AG09319 (cell line): ENCODE measurements at places on chromosomes 11 and 22.

DNA sequence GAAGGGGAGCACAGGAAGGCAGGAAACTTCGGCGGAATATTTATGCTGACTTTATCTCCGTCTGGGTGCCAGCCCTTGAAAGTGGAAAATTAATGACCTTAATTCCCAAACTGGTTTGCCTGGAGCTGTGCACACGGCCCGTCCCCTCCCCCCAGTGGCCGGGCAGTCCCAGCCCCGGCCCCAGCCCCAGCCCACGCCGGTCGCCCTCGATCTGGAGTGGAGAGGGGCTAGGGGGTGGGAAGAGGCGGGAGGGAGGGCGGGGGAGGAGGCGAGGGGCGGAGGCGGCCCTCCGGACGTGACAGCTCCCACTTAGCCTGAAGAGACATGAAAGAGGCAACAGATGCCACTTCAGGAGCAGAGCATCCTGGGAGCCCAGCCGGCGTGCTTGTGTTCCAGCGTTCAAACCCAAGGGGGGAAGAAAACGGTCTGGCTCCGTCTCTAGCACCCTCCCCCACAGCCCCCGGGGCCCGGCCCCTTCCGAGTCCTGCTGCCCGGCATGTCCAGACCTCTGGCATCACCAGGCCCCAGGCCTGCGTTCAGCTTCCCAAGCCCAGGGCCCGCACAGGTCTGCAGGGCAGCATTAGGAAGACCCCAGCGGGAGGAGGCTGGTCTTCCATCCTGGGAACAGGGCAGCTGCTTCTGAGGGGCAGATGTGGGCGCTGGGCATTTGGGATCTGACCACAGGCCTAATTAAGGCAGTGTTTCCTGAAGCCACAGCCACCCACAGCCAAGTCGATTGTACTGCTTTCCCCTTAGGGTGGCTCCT is 20.0 kb upstream of the LMO1 start:
- DNase-seq, result no peak

DNA sequence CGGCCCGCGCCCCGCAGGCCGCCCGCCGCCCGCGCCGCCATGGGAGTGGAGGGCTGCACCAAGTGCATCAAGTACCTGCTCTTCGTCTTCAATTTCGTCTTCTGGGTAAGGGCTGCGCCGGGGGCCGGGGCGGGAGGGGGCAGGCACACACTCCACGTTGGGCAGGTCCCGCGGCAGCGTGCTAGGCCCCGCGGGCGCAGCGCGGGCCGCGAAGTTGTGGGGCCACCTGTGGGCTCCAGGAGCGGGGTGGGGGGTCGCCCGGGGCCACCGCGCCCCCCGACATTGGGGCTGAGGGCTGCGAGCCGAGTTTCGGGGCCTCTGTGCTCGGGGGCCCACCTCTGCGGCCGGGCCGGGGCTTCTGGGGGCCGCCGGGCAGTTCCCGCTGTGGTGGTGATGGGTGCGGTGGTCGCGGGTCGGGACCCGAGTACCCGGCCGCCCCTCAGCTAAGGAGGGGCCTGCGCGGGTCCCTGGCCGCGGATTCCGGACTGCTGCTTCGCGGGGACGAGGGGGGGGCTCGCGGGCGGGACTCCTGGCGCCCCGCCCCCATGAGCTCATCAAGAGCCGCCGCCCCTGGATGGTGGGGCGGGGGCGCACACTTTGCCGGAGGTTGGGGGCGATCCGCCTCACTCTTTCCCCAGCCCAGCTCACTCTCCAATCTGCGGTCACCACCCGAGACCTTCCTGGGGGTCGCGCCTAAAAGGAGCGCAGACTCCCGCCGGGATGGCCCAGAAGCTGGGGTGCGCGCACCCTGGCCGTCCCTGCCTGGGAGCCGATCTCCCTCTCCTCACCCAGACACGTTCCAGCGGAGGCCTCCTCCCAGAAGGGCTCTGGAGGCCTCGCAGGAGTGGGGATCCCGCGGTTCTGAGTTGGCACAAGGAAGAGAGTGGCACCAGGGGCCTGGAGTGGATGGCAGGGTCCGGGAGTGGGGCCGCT is 667 bp downstream of the CD81 start:
- no peak for DNase-seq

GRCh38 chr11:27806122-27806521 is 105.9 kb upstream of the BDNF start:
- DNase-seq, result no peak

- DNase-seq, result no peak
These were observed 46.6 kb downstream of the TCP11L1 start for GRCh38 chr11:33086017-33086416.

DNA sequence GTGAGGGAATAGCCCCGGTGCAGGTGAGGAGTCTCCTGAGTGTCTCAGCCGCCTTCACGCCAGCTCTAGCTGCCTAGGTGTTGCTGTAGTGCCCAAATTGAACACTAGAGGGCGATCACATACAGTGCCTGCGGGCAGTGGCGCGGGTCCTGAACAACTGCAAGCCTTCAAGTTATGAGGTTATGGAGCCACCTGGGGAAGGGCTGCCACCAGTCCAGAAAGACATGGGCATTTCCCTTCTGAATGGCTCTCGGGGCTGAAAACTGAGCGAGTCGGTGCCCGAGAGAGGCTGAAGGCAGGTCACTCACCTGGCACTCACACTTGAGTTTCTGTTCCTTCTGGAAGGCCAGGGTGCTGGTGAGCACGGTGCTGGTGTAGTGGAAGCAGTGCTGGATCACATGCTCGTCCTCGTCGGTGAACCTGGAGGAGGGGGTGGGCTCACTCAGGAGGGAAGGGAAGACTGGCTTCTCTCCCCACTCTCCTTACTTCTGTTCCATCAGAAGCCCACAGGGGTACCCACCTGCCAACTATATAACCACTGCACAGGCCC is 88.4 kb downstream of the PDE2A start:
- no peak for DNase-seq

DNA sequence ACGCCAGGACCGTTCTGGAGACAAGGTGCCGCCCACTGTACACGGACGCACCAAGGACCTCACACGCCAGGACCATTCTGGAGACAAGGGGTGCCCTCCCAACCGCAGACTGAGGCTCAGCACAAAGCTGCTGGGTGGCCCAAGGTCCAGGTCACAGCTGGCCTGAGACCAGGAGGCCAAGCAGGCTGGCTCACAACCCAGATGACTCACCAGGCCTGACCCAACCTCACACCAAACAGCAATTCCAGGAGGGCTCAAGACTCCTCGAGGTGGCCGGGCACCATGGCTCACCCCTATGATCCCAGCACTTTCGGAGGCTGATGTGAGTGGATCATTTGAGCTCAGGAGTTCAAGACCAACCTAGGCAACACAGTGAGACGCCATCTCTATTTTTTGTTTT is 14.8 kb downstream of the BRD1 start:
- DNase-seq, result no peak

- no peak for DNase-seq
These were observed 1309.4 kb downstream of the TBC1D22A start for GRCh38 chr22:48071828-48072227.

GRCh38 chr11:118230088-118230487 is 5.3 kb upstream of the JAML start:
- no peak for DNase-seq

- no peak for DNase-seq
These were observed 64.6 kb downstream of the OPCML start for GRCh38 chr11:133467686-133468085.

DNA sequence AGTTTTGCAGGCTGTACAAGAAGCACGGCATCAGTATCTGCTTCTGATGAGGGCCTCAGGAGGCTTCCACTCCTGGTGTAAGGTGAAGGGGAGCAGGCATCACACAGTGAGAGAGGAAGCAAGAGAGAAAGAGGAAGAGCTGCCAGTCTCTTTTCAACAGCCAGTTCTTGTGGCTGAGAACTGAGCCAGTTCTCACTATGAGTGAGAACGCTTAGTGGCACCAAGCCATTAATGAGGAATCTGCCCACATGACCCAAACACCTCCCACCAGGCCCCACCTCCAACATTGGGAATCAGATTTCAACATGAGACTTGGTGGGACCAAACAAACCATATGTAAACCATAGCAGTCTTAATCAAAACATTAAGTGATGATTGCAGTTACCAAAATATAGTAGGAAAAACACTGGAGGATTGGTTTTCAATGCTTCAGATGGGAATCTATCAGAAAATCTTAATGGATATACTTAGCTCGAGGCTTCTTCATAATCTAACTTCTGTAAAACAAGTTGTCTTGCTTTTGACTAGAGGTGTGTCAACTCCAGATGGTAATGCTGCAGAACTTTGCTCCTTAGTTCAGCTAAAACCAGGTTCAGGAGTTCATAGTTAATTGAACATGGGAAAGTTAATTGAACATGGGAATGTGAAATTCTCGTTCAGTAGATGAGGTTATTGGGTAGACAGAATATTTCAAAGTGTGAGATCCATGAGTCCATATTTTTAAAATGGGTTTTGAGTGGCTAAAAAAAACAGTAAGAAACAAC is 12.2 kb downstream of the FAR1 start:
- DNase-seq, result no peak

GRCh38 chr22:30870451-30871345 is 97.9 kb downstream of the MORC2 start:
- no peak for DNase-seq

- no peak for DNase-seq
These were observed 8.9 kb downstream of the KCNJ4 start for GRCh38 chr22:38446018-38446601.

DNA sequence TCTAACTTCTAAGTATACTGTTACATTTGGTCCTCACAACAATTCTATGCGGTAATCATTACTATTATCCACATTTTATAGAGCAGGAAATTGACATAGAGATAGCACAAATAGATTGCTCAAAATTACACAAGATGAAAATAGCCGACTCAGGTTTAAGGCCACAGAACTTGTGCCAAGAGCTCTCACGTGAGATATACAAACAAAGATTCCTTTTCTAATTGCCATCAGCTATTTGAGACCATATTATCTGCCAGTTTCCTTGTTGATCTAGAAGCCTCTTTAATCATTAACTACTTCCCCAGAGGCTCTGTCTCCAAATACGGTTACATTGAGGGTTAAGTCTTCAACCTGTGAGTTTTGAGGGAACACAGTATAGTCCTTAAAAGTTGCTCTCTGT is 61.0 kb upstream of the GLYATL1B start:
- no peak for DNase-seq

DNA sequence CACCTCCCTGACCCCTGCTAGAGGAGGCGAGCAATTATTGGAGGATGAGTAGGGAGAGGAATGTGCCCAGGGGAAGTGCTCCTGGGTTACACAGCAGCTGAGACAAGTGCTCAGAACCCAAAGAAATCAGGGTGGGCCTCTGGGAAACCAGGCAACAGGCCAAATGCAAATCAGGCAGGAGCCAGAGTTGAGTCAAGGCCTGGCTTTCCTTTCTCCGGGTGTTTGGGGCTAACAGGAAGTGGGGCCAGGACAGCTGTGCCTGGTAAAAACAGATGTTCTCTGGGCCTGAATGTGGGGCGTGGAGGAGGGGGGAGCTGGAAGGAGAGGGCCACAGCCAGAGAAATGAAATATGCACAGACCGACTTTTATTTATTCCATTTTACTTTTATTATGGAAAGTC is 22.0 kb downstream of the MFNG start:
- no peak for DNase-seq

- DNase-seq, result peak; percentile 15
These were observed 89.8 kb downstream of the RPS6KA4 start for GRCh38 chr11:64448599-64449380.

GRCh38 chr22:35835998-35836691 is 118.5 kb downstream of the APOL5 start:
- peak; percentile 83 for DNase-seq

GRCh38 chr11:67667490-67668191 is 6.8 kb downstream of the ALDH3B2 start:
- no peak for DNase-seq

DNA sequence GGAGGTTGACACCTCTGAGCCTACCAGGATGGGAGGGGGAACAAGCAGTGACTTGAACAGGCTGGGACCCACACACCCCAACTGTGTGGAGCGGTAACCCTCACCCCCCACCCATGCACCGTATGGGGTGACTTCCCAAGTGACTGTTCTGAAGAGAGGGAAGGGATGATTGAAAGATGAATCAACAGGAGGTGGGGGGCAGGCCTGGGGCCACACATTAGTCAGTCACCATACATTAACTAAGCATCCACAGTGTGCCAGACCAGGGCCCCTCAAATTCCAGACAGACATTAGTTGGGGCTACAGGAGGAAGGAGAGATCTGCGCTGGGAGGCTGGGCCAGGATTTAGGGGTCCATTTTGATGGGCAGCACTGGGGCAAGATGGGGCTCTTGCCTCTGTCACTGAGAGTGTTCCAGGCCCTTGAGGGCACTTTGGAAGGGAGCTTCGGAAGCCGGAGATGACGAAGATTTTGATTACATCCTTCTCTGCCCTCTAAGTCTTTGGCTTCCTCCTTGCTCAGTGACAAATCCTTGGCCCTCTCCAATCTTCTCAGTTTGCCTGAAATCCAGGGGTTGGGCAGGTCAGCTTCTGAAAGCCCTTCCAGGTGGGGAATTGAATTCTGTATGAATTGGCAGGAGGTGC is 966 bp downstream of the SMTN start:
- DNase-seq, result no peak

- no peak for DNase-seq
These were observed 1108.7 kb downstream of the BRD1 start for GRCh38 chr22:48718818-48719500.

- DNase-seq, result no peak
These were observed 24.1 kb downstream of the ZNRF3 start for GRCh38 chr22:28907311-28908008.

DNA sequence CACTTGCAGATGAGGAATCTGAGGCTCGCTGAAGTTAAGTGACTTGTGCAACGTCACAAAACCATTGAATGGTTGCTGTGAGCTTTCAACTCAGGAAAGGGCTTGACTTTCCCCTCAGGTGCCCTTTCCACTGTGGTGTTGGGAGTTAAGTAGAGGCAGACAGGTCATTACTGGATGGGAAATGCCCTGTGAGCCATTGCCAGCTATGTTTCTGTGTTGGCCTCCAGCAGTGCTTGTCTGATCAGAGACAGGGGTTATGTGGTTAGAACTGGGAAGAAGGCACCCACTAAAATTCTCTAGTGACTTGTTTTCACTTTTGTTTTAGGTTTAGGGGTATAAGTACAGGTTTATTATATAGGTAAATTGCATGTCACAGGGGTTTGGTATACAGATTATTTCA is 96.6 kb downstream of the FDX1 start:
- no peak for DNase-seq

GRCh38 chr11:61472282-61472681 is 36.3 kb upstream of the LRRC10B start:
- no peak for DNase-seq

- no peak for DNase-seq
These were observed 523.8 kb upstream of the FAT3 start for GRCh38 chr11:91700854-91701253.
